ENCODE measurements at places on chromosomes 11 and 22.

- DNase-seq = no peak
These were observed 145.9 kb downstream of the CEP164 start for GRCh38 chr11:117473481-117474091.

DNA sequence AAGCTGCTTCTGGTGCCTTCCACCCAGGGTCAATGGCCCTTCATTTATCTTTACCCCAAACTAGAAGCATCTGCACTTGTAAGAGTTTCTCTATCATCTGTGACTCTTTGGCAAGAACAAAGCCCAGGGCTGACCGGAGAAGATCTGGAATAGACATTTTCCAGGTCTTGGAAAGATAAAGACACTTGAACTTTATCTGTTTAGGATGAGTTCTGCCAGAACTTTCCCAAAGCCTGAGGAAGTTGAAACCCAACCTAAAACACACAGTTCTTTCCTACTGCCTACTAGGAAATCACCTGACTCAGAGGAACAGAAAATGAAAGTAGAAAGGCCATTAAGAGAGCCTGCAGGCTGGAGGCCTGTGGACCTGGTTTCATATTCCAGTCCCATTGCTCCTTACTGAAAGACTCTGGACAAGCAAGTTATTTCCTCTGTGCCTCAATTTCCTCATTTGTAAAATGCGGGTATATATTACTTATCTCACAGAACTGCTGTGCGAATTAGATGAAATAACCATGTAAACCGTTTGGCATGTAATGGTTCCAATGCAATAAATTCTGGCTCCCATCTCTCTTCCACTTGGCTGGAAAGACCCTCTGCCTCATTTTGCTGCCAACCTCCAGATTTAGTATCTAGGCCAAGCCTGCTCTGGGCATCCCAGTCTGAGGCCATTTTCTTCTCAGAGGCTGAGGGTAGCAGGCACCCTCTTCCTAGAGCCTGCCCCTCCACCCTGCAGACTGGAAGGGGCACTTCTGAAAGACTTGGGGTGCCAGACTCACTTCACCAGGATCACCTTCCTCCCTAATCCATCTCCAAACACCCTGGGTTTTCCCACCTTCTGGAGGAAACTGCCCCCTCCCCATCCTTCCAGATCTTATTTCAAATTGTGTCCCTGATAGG lies 1.2 kb downstream of the UBE2L6 start:
- no peak for DNase-seq

DNA sequence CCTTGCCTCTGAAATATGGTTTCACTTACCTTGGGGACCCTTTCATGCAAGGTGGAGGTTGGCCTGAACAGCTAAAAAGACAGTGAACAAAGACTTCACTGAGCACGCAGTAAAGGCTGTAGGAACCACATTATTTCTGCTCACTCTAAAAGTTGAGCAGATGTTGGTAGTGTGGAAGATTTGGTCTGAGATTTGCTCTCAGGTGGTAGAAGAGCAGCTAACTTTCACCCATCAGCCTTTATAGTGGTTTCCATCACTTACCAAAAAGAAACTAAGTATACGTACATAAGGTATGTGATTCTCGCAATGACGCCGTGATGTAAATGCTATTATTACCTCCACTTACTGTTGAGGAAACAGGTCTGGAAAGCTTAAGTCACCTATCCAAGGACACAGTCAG lies 47.3 kb downstream of the PRR5L start:
- DNase-seq = no peak

- DNase-seq = no peak
These were observed 108.4 kb downstream of the RPL27A start for GRCh38 chr11:8790968-8791367.

GRCh38 chr11:9506489-9507276 lies 45.9 kb downstream of the ZNF143 start:
- DNase-seq = peak; percentile 84

DNA sequence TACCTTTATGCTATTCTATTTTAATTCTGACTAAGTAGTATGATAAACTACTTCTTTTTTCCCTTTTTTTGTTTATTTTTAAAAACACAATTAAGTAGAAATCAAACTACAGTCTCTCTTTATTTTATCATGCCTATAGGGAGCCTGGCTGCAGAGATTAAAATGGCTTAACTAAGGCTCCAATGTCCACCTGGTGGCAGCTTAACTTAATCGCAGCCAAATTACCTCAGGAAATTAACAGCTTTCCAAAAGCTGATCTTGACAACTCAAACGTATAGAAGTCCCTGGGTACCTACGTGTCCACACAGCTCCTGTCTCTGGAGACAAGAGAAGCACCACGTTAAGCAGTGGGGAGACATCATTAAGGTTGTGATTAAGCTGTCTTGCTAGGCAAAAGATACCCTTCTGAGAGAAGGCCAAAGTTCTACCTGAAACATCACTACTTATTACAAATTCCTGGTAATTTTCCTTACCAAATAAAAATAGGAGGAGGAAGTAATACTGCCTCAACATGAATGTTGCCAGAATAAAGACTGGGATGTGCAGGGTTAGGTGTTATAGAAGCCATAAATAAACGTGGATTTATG lies 63.2 kb upstream of the SNX19 start:
- no peak for DNase-seq

GRCh38 chr22:39990686-39991085 lies 4.1 kb upstream of the FAM83F start:
- DNase-seq = no peak

DNA sequence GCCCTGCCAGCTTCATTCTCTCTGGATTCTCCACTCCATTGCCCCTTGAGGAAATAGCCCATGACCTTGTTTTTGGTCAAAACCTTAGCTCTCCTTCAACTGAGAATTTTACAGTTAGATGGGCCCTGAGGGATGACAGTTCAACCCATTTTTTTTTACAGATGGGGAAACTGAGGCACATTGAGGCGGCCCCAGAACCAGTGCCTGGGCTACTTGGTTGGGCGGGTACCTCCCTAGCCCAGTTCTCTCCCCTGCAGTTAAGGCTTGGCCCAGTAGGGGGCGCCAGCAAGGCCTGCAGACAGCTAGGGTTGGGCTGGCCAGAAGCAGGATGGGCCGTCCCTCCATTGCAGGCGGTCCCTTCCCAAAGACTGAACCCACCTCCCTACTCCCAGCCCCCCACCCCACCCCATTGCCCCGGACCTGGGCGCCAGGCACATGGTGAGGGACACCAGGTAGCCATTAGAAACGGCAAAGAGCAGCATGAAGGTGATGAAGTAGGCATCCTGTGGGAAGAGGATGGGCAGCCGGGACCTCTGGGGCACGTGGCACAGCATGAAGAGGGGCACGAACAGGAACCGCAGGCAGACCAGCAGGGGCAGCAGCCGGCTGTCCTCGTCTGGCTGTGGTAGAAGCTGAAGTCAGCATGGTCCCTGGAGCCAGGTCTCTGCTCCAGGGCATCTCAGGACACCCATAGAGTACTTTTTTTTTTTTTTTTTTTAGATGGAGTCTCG lies 7.6 kb downstream of the SLC29A2 start:
- DNase-seq = peak; percentile 96

- no peak for DNase-seq
These were observed 104.6 kb upstream of the ANO3 start for GRCh38 chr11:26227301-26227746.

DNA sequence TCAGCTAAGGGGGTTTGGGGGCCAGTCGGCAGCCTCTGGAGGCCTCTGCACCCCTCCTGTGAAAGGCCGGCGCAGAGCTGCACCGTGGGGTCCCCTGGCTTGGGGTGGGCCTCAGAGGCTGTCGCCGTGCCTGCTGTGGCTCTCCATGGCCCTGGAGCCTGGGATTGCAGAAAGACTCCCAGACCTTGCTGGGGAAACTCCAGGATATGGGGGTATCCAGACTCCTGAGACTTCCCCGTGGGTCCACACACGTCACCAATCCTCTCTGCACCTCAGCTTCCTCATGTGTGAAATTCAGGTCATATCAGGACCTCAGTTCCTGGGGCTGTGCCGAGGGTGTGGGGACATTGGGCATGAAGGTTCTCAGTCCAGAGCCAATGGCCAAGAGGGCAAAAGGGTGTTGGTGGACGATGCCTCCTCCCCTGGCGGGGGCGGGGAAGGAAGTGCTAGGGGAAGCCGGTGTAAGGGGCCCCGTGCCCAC lies 97.1 kb downstream of the KCNQ1 start:
- DNase-seq = no peak

GRCh38 chr11:11533057-11533456 lies 88.7 kb downstream of the GALNT18 start:
- no peak for DNase-seq

Measured in WTC11 (cell line).